Astrocyte of the spinal cord (primary cell): ENCODE measurements at places on chromosomes 5 and 9.
A peak's percentile ranks its signal among the peaks of the same experiment; 100 is the strongest.

GRCh38 chr5:81878333-81878732 lies 93.5 kb upstream of the ATG10 start:
- no peak for DNase-seq

DNA sequence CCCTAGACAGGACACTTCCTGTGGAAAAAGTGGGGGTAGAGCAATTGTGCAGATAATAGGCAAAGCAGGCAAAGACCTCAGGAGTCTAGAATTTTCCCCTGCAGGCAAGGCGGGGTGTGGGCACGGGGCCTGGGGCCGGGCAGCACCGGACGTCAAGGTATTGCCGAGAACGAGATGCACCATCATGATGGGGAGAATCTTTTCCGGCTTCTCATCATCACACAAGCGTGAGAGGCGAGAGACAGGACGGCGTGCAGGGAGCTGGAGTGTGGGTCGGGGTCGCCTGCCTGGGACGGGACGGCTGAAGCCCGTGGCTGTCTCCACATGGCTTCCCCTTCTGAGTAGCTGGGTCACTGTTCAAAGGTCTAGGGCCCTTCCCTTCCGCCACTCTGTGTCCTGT lies 44.5 kb downstream of the OLFM1 start:
- DNase-seq = no peak

DNA sequence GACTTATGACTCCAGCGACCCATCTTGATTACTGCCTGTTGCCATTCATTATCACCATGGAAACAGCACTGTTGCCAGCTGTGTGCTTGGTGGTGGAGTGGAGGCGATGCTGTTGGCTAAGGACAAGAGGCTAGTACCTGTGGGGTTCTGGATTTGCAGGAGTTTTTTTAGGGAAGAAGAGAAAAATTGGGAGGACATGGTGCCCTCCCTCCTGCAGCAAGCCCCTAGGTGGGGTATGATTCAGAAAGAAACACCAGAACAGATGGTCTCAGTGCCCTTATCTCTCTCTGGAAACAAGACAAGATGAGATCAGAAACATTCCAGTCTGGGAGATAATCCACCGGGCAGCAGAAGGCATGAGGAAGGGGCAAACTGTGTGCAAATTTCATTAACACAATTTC lies 87.8 kb upstream of the TLR4 start:
- no peak for DNase-seq

- no peak for DNase-seq
These were observed 356.5 kb upstream of the TUSC1 start for GRCh38 chr9:26034786-26035185.

GRCh38 chr9:85859765-85860164 lies 81.2 kb upstream of the NAA35 start:
- DNase-seq = no peak

GRCh38 chr9:99046542-99047071 lies 58.3 kb upstream of the TGFBR1 start:
- DNase-seq = no peak

- no peak for DNase-seq
These were observed 16.8 kb downstream of the AKNA start for GRCh38 chr9:114370968-114371320.

- no peak for DNase-seq
These were observed 113.3 kb downstream of the MTREX start for GRCh38 chr5:55421074-55421529.

GRCh38 chr9:89613912-89614892 lies 9.4 kb downstream of the GADD45G start:
- no peak for DNase-seq

DNA sequence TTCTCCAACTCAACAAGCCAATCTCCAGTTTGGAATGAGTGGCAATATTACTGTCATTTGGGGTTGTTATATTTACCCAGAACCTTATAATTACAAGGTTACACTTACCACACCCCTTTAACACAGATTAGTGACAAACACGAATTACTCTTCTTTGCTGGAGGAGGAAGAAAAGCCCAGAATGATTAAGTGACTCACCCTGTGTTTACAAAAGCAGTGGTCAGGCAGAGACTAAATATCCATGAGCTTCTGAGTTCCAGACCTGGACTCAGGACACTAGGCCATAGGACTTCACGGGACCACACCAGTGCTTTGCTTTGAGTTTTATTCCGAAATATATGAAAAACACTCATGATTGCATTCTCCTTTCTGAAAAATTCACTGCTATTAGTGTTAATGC lies 370.8 kb downstream of the TLE1 start:
- peak; percentile 52 for DNase-seq

DNA sequence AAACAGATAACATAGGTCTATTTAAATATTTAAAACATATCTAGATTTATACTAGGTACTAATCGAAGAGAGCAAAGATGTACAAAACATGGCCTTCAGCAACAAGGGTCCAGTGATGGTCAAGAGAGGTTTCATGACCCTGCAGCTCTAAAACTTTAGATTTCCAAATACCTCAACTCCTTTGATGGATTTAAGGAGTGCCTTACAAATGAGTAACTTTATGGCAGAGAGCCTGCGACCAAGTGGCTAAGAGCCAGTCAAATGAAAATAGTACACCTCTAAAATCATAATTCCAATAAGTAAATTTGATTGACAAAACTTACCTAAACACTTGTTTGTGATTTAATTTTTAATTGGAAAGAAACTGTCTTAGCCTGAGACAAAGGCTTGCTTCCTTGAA lies 4.7 kb upstream of the SH3RF2 start:
- no peak for DNase-seq

DNA sequence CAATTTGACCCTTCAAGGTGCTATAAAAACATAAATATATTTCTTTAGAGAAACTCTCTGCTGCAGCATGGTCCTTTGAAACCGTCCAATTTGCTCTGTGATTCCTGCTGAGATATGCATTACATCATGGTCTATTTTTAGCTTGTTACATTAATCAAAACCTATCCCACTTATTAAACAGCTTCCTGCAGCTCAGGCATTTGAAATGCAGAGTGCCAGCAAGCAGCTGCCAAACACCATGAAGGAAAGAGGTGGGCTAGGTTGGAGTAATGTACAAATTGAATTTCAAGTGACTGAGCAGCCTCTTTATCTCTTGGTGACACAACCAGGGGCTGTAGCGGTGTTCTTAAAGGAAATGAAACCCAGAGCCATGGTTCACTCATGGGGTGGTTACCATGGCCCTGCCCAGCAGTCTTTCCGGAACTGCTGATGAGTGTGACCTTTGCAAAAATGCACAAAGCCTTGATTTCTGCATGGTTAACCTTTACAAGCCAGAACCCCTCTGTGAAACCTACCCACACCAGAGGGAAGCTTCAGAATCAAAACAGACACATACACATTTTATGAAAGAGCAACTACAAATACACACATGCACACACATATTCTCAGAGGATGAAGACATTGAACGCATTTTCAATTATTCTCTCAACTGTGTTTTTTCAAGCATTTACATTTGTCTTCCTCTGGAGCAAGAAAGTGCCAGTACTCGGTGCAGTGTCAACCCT lies 155.8 kb upstream of the ZNF608 start:
- peak; percentile 73 for DNase-seq

DNA sequence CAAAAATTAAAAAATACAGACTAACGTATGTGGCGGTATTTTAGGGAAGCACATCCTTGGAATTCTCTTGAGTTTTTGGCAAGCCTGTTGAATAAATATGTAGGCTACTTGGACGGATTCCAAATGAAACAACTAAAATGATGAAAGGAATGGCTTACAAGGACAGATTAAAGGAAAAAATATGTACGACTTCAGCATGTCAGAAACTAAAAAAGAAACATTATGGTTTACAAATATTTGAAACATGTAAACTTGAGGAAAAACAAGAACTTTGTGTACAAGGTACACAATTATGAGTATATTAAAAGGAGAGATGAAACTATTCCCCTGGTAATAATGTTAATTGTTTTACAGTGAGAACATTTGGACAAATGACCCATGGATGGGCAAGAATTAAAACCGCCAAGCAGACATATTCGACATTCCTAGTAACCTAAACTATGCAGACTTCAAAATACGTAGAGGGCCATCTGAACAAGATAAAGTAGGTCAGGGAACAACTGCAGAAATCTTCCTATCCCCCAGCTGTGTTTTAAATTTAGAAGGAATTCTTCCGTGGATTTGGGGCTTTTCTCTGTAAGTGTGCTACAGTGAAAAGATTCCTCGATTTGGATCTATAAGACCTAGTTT lies 12.5 kb downstream of the EDIL3 start:
- peak; percentile 88 for DNase-seq

GRCh38 chr5:31811210-31811609 lies 172.3 kb downstream of the PDZD2 start:
- DNase-seq = peak; percentile 86

DNA sequence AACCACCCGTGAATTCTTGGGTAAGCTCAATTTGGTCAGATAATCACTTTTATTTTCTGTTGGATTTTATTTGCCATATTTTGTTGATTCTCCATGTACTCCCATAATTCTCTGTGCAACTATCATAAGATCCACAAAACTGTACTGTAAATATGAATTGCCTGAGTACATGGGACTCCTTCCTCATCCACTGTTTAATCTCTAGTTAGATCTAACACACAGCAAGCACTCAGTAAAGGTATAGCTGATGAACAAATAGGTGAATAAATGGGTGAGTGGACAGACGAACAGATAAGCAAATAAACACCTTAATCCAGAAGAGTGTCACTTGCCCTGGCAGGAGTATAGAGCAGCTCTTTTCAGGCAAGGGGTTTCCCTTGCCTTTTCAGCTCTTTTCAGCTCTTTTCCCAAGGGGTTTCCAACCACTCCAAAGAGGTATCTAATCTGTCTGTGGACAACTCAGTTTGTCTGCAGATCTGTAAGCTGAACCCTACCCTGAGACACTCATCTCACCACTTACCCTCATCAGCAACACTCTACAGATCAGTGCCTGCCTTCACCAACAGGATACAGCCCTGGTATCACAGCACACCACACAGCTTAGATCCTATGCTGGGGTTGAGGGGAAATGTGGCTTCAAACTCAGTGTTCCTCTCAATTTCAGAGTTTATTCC lies 51.2 kb downstream of the SIL1 start:
- DNase-seq = no peak

GRCh38 chr5:129074903-129075302 lies 19.6 kb upstream of the ISOC1 start:
- no peak for DNase-seq

GRCh38 chr9:35844628-35845270 lies 15.7 kb downstream of the TMEM8B start:
- peak; percentile 89 for DNase-seq

DNA sequence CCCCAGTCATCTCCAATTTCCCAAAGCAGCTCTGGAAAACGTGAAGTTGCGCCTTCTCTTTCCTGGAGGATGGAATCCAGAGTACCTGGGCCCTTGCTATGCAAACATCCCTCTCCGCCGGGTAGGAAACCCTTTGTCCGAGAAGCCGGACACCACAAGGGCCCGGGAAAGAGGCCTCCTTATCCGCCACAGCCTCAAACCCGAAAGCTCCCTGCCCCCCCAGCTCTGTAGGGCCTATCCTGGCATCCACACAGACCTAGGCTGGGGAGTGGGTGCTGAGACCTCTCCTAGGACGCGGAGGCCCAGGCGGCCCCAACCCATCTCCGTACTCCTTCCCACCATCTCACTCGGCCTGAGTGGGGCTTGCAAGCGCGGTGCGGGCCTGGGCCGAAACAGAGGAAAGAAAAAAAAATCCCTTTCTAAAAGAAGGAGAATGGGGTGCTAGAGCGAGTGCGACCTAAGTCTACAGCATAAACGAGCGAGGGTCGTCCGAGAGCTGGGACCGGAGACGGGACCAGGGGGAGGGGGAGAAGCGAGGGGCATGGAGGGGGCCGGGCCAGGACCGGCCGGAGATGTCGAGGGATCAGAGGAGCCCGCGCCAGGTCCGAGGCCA lies 624 bp downstream of the FBXW11 start:
- peak; percentile 24 for DNase-seq

DNA sequence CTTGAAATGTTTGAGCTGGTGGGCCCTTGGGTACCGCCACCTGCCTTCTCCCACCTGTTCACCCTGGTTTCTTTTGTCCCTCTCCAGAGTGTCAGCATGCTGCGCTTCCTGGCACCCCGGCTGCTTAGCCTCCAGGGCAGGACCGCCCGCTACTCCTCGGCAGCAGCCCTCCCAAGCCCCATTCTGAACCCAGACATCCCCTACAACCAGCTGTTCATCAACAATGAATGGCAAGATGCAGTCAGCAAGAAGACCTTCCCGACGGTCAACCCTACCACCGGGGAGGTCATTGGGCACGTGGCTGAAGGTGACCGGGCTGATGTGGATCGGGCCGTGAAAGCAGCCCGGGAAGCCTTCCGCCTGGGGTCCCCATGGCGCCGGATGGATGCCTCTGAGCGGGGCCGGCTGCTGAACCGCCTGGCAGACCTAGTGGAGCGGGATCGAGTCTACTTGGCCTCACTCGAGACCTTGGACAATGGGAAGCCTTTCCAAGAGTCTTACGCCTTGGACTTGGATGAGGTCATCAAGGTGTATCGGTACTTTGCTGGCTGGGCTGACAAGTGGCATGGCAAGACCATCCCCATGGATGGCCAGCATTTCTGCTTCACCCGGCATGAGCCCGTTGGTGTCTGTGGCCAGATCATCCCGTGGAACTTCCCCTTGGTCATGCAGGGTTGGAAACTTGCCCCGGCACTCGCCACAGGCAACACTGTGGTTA lies 3.3 kb downstream of the ALDH1B1 start:
- DNase-seq = no peak

DNA sequence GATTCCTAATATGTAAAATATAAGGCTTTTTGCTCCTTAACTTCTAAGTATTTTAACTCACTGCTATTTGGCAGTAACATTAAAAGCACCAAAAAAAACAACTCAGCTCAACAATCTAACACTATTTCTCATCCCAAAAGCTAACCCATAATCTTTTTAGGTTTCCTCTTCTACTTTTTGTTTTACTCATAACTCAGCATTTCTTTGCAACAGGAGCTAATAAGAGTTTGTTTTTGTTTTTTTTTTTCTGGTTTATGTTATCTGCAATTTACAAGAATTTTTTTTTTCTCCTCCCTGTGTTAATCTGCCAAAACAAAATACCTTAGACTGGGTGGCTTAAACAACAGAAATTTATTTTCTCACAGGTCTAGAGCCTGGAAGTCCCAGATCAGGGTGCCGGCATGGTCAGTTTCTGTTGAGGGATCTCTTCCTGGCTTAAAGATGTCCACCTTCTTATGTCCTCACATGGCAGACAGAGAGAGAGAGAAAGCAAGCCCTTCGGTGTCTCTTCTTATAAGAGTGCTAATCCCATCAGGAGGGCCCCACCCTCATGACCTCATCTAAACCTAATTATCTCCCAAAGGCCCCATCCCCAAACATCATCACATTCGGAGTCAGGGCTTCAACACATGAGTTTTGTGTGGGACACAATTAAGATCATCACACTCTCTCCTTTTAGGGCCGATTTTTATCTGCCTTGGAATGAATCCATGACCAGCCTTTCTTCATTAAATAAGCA lies 31.2 kb downstream of the ARL15 start:
- DNase-seq = no peak

- no peak for DNase-seq
These were observed 366.5 kb downstream of the SLCO4C1 start for GRCh38 chr5:101929628-101930027.
